ENCODE measurements at places on chromosomes 5 and 9. TPM values are rescaled to one million over a fixed set of nuclear protein-coding genes. Genes with fewer than 3 reads are reported as not detected.
A peak's percentile ranks its signal among the peaks of the same experiment; 100 is the strongest.

- no peaks in the 10 kb centered on the region for H3K36me3 ChIP-seq
- H3K4me3 ChIP-seq: peak overlapping the region; percentile 77
- H3K4me1 ChIP-seq: peaks cover 48% of the 10 kb centered on the region
- H3K27me3 ChIP-seq: peaks cover 61% of the 10 kb centered on the region
These were observed 1.0 kb upstream of the EFNA5 start for GRCh38 chr5:107671742-107672210.

DNA sequence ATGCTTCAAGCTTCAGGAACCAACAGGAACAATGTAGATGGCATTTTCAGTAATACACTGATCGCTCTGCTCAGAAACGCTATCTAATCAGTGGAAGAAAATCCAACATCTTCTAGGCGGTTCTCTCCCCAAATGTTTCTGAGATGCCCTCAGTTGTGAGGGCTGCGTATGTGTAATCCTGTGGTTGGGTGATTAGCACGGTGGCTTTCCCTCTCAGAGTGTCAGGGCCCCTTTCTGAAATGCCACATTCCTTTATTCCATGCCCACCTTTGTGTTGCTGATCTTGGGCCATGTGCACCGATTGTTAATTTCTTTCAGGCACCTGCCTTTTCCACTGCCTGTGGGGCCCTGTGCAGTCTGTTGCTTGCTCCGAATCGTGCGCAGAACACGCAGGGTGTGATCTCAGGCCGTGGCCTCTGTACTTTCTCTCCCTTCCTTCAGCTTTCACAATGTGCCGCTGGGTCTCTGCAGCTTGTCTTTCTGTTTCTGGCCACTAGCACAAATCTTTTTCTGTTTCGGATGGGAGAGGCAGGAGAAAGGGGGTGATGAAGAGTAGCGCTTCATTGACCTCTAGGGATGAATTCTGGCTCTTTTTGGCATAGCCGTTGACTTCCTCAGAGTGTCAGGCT is 324.0 kb downstream of the PARP8 start:
- DNase-seq: no peak
- no peak overlapping the region for H3K27ac ChIP-seq
- H3K4me1 ChIP-seq: no peaks in the 10 kb centered on the region
- H3K4me3 ChIP-seq: no peak overlapping the region
- peaks cover 39% of the 10 kb centered on the region for H3K27me3 ChIP-seq

DNA sequence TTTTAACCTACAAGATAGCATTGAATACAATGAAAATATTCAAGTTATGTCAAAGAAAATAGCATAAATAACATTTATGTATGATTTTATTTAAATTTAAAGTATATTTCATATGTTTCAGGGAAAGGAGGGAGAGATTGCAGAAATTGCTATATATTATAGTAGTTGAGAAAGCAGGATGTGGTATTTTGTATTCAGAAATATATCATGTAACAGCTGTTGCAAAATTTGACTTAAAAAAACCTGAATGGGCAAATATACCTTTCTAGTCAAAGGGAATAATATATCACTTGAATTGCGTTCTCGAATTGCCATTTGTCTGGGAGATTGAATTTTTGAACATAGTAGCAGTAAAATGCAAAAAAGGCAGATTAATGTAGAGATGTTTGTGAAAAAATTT is 80.6 kb downstream of the PAM start:
- no peaks in the 10 kb centered on the region for H3K36me3 ChIP-seq
- no peak overlapping the region for H3K4me3 ChIP-seq
- peaks cover 33% of the 10 kb centered on the region for H3K4me1 ChIP-seq
- no peak for DNase-seq
- no peak overlapping the region for H3K27ac ChIP-seq
- no peaks in the 10 kb centered on the region for H3K27me3 ChIP-seq

DNA sequence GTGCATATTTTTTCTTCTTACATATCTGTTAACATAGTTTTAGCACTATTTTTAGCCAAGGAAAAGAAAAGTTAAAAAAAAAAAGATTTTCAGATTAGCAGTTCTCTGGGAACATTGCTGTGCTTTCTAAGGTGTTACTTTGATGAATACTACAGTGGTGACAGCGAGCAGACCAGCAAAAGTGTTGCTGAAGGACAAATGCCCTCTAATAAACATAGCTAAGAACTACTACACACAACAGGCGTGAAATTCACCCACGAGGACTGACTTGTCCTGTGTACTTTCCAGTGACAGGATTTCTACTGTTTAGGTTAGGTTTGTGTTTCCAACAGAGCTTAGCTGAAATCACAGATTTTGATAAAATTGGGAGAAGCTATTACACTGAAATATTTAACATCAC is 153.8 kb downstream of the HCN1 start:
- no peaks in the 10 kb centered on the region for H3K27me3 ChIP-seq
- H3K36me3 ChIP-seq: no peaks in the 10 kb centered on the region
- peak overlapping the region; percentile 54 for H3K27ac ChIP-seq

GRCh38 chr9:3850098-3850497 is 324.3 kb upstream of the RFX3 start:
- no peak overlapping the region for H3K4me3 ChIP-seq
- H3K36me3 ChIP-seq: no peaks in the 10 kb centered on the region
- H3K27ac ChIP-seq: no peak overlapping the region
- DNase-seq: no peak
- H3K27me3 ChIP-seq: no peaks in the 10 kb centered on the region
- no peaks in the 10 kb centered on the region for H3K4me1 ChIP-seq

GRCh38 chr5:109900461-109900860 is 210.7 kb downstream of the MAN2A1 start:
- no peaks in the 10 kb centered on the region for H3K4me1 ChIP-seq
- no peak overlapping the region for H3K4me3 ChIP-seq
- no peaks in the 10 kb centered on the region for H3K36me3 ChIP-seq
- peaks cover 59% of the 10 kb centered on the region for H3K27me3 ChIP-seq
- no peak overlapping the region for H3K27ac ChIP-seq

GRCh38 chr5:148729182-148729581 is 74.9 kb upstream of the HTR4 start:
- DNase-seq: no peak
- H3K36me3 ChIP-seq: no peaks in the 10 kb centered on the region
- H3K27ac ChIP-seq: no peak overlapping the region
- H3K27me3 ChIP-seq: no peaks in the 10 kb centered on the region
- no peak overlapping the region for H3K4me3 ChIP-seq

DNA sequence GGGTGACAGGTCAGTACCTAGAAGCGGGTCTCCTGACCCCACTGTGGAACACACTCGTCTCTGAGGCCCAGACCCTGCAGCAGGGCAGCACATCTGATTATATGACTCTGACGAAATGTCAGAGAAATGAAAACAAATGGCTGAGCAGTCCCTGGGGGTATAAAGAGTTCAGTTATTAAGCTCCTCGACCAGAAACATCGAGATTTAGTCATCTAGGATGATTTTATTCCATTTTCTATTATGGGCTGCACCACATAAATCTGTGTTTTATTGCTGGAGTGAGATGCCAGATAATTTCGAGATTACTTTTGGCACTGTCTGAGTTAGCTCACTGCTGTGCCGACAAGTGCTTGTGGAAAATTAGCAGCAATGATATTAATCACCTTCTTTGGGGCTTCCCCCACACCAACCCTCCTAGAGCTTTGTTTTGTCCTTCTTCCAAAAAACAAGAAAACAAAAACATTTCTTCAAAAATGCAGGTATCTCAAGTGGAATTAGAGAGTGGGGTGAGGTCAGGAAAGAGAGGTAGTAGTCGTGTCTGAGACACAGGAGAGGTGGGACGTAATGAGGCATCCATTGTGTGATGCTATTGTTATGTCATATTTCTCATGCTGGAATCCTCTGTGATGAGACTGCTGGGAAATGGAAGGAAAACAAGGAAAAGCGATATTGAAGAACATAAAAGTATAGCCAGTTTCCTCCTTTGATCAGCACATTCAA is 495.5 kb downstream of the DMAC1 start:
- H3K36me3 ChIP-seq: no peaks in the 10 kb centered on the region
- H3K4me3 ChIP-seq: no peak overlapping the region
- no peaks in the 10 kb centered on the region for H3K4me1 ChIP-seq
- no peaks in the 10 kb centered on the region for H3K27me3 ChIP-seq
- DNase-seq: no peak

DNA sequence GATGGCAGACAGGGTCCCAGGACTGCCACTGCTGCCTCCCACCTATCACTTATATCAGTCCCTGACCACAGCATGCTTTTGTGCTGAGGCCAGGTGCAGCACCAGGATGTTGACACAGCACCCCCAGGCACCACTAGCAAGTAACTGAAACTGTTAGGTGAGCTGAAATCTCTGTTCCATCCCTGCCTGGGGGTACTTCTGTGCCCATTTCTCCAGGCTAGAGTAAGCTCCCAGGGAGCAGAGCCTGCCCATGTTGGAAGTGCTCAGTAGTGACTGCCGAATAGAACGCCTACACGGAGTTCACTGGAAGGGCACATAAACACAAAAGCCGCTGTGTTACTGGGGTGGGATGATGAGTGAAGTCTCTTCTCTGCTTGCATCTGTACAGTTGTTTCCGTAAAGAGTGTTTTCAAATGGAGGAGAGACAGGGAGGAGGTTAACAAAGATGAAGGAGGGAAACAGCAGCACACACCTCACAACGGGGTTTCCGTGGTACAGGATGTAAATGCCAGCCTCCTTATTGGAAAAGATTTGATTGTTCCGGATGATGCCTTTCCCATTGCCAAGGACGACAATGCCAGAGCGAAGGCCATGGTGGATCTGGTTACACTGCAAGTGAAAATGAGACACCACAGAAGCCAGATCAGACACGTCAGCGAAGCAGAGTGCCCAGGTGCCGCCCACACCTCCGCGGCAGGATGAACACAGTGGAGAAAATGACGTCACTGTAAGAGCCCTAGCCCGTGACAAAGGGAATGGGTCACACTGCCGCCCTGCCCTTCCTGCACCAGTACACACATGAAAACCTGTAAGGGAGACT is 43.1 kb downstream of the POLR1E start:
- H3K36me3 ChIP-seq: peaks cover 74% of the 10 kb centered on the region
- H3K4me3 ChIP-seq: no peak overlapping the region
- H3K27ac ChIP-seq: no peak overlapping the region
- H3K4me1 ChIP-seq: no peaks in the 10 kb centered on the region

DNA sequence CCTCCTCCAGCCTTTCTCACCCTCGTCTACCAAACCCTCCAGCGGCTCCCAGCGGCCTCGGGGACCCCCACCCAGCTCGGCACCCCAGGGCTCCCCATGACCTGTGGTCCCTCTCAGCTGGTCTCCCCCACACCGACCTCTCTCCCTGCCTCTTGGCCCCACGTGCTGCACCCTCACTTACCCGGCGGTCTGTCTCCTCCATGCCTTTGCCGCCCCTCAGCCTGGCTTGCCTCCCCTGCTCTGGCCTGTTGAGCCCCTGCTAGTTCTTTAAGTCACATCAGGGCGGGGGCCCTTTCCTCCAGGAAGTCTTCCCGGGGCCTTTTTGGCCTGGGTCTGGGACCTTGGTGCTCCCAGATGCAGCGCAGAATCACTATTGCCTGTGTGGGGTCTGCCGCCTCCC is 81.5 kb downstream of the LMX1B start:
- H3K27me3 ChIP-seq: peaks cover 51% of the 10 kb centered on the region
- H3K36me3 ChIP-seq: no peaks in the 10 kb centered on the region
- no peaks in the 10 kb centered on the region for H3K4me1 ChIP-seq
- H3K4me3 ChIP-seq: no peak overlapping the region
- H3K27ac ChIP-seq: no peak overlapping the region

- peak within 1 kb of the TSS; percentile 88 for H3K27ac ChIP-seq
- peak within 1 kb of the TSS; percentile 88 for H3K4me3 ChIP-seq
- H3K36me3 ChIP-seq: no peaks in the 10 kb centered on the region
- DNase-seq: peak; percentile 80
- H3K27me3 ChIP-seq: no peaks in the 10 kb centered on the region
These were observed at the start of gene CCDC69 for GRCh38 chr5:151223447-151224264. Gene CCDC69, minus strand, starts transcription at chr5:151224092. Its CDS starts 122 bp downstream, at chr5:151223970.

- H3K4me3 ChIP-seq: no peak overlapping the region
- no peaks in the 10 kb centered on the region for H3K36me3 ChIP-seq
- no peaks in the 10 kb centered on the region for H3K4me1 ChIP-seq
- DNase-seq: no peak
These were observed 9.3 kb upstream of the ACSL6 start for GRCh38 chr5:132020568-132021339.

DNA sequence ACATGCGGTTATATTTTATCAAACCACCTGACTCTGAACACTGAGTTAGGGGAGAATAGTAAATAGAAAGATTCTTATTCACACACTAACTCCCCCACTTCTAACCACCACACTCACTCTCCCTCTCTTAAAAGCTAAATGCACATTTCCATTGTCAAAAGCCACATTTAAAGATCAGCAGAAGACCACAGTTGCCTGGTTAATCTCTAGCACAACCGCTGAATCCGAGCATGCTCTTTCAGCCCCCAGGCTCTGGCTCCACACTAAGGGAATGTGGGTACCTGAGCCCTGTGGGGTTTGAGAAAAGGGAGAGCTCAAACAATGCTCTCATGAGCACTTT is 35.7 kb downstream of the PFDN1 start:
- H3K4me1 ChIP-seq: peaks cover 66% of the 10 kb centered on the region
- H3K4me3 ChIP-seq: peak overlapping the region; percentile 46
- no peaks in the 10 kb centered on the region for H3K27me3 ChIP-seq
- no peak for DNase-seq
- H3K27ac ChIP-seq: peak overlapping the region; percentile 87

DNA sequence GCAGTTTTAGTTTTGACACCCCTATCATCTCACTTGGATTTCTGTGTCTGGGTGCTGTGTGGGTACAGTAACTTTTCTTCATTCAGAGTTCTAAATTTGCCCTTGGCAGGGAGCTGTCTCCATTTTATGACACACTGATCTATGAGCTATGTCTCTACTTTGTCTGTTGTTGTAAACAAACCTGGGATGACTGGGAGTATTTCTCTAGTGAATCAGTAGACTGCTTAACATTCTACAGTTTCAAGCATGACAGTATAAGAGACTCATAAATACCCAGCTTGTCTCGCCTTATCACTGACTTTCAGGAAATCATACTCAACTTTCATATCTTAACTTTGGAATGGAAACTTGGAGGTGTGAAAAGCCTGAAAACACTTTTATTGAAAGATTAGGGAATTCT is 212.1 kb upstream of the NUDT12 start:
- H3K36me3 ChIP-seq: no peaks in the 10 kb centered on the region
- H3K27ac ChIP-seq: no peak overlapping the region
- H3K4me1 ChIP-seq: no peaks in the 10 kb centered on the region
- DNase-seq: no peak

GRCh38 chr9:95215336-95215898 is 102.1 kb downstream of the FANCC start:
- H3K27ac ChIP-seq: no peak overlapping the region
- H3K36me3 ChIP-seq: no peaks in the 10 kb centered on the region
- H3K4me3 ChIP-seq: no peak overlapping the region

- H3K4me3 ChIP-seq: no peak overlapping the region
- DNase-seq: no peak
- peaks cover 21% of the 10 kb centered on the region for H3K4me1 ChIP-seq
- peak overlapping the region; percentile 73 for H3K27ac ChIP-seq
- H3K36me3 ChIP-seq: peaks cover 17% of the 10 kb centered on the region
These were observed 81.8 kb downstream of the SEMA6A start for GRCh38 chr5:116492776-116493175.

- H3K27me3 ChIP-seq: no peaks in the 10 kb centered on the region
- no peak for DNase-seq
- no peak overlapping the region for H3K27ac ChIP-seq
- peaks cover 26% of the 10 kb centered on the region for H3K4me1 ChIP-seq
These were observed 71.2 kb downstream of the NIPSNAP3B start for GRCh38 chr9:104835161-104835560.

The ORM2 gene
- not detected for total RNA-seq

The RGMB gene
- 13.0 TPM for total RNA-seq

The TYRP1 gene
- 74.1 TPM for total RNA-seq

The FOXD4 gene
- total RNA-seq: 0.11 TPM

The PCDHA13 gene
- total RNA-seq: not detected

The SLC46A2 gene
- total RNA-seq: not detected

The TRIM52 gene
- total RNA-seq: 8.5 TPM

The MSX2 gene
- 2.3 TPM for total RNA-seq

The CCDC152 gene
- 0.80 TPM for total RNA-seq

The PPP3R2 gene
- total RNA-seq: not detected

The PCDHGA12 gene
- total RNA-seq: 4.8 TPM

All from left ventricle myocardium inferior (tissue), 1 donor.